ENCODE measurements at places on chromosomes 5 and 9. TPM values are rescaled to one million over a fixed set of nuclear protein-coding genes. Genes with fewer than 3 reads are reported as not detected.

FRMD3 gene
- total RNA-seq, result 0.32 TPM

TMEM215 gene
- not detected for total RNA-seq

ECPAS gene
- 73.9 TPM for total RNA-seq

MARCHF11 gene
- total RNA-seq, result not detected

BTNL3 gene
- total RNA-seq, result not detected

SHISAL2B gene
- total RNA-seq, result not detected

CCDC192 gene
- not detected for total RNA-seq

PGM5 gene
- 3.0 TPM for total RNA-seq

BTNL9 gene
- total RNA-seq, result not detected

KCNV2 gene
- total RNA-seq, result not detected

FOXD4L4 gene
- 0.18 TPM for total RNA-seq

SPATA31E1 gene
- total RNA-seq, result not detected

S100Z gene
- not detected for total RNA-seq

PDE6A gene
- not detected for total RNA-seq

Data from smooth muscle cell of the umbilical artery (primary cell).